Mesenteric fat pad (tissue), 1 donor: ENCODE measurements at places on chromosomes 6 and 20. TPM values are rescaled to one million over a fixed set of nuclear protein-coding genes. Genes with fewer than 3 reads are reported as not detected.

DNA sequence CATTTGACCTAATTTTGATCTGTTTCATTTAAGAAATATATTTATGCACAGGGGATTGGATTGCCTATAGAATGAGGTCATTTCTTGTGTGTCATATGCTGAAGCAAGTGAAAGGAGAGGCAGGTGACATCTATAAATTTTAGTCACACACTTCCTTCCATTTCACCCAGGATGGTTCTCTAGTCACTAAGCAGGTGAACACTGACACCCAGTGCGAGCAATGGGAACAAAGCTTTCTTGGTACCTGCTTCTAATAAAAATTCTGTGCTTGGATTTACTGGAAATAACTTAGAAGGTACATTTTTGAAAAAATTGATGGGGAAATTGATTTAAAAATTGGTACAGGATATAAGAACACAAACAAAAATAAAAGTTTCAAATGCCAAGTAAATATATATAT lies 66.9 kb upstream of the MC3R start:
- no peak for DNase-seq

- no peak for DNase-seq
Measured at GRCh38 chr6:70338775-70339174, 35.9 kb upstream of the COL9A1 start.

- DNase-seq = no peak
Measured at GRCh38 chr6:153781306-153781705, 257.7 kb upstream of the OPRM1 start.

DNA sequence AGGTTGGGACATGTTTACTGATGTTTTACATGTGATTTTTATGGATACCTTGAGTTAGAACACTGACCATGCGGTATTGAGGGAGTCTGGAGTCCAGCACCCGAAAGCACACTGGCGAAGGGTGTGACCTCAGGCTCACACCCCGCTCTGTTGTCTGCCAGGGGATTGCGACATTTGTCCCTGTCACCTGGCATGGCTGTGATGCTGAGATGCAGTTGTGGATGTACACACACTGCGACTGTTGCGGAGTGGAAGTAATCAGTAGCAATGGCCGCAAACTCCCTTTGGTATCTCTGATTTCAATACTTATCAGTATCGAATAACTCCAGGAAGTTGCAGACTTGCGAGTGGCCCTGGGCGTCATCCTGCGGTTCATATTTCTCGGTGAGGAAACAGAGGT lies 43.2 kb downstream of the CDH4 start:
- no peak for DNase-seq

MYLIP gene
- total RNA-seq = 19.7 TPM

GRCh38 chr6:154232013-154232910 lies 124.3 kb downstream of the IPCEF1 start:
- DNase-seq = no peak

TCF21 gene
- 5.2 TPM for total RNA-seq

STMND1 gene
- not detected for total RNA-seq

- no peak for DNase-seq
Measured at GRCh38 chr20:60365064-60365666, 406.9 kb downstream of the CDH26 start.

DNA sequence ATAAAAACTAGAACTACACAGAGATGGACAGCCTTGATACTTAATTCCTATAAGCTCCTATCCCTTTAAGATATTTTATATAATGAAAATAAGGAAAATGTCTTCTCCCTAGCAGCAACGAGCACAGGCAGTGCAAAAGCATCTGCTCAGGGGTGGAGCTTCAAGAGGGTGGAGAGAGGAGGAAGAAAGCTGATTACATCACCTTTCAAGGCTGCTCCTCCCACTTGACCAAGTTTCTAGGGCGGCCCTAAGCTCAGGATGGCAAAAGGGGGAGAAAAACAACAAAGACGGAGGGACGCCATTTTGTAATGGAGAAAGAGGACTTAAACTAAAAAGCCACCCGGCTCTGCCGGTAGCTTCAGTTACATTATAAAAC lies 2.2 kb downstream of the PPP1R10 start:
- no peak for DNase-seq

- DNase-seq = no peak
Measured at GRCh38 chr6:81451787-81452186, 300.7 kb downstream of the TENT5A start.

DNA sequence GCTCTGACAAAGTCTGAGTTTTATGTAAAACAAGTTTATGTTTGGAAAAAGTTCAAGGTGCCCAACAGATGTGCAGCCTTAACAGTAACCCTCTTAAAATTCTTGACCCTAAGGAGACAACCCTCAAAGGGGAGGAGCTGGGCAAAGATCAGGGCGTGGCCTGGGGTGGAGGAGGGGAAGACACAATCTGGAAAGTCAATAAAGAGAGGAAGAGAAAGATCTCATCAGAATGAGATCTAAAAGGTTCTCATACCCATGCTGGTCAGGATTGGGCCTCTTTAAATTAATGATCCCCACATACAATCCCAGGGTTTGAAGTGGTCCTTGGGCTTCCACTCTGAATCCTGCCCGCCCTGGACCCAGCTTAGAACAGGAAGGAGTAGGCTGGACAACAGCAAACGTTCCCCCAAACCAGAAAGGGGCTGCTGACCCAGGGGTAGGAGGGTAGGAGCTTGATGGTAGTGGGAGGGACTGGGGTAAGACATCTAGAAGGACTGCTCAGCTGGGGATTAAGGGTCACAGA lies 33.0 kb downstream of the FOXP4 start:
- no peak for DNase-seq

- no peak for DNase-seq
Measured at GRCh38 chr6:119158057-119158848, 79.8 kb upstream of the FAM184A start.

DNA sequence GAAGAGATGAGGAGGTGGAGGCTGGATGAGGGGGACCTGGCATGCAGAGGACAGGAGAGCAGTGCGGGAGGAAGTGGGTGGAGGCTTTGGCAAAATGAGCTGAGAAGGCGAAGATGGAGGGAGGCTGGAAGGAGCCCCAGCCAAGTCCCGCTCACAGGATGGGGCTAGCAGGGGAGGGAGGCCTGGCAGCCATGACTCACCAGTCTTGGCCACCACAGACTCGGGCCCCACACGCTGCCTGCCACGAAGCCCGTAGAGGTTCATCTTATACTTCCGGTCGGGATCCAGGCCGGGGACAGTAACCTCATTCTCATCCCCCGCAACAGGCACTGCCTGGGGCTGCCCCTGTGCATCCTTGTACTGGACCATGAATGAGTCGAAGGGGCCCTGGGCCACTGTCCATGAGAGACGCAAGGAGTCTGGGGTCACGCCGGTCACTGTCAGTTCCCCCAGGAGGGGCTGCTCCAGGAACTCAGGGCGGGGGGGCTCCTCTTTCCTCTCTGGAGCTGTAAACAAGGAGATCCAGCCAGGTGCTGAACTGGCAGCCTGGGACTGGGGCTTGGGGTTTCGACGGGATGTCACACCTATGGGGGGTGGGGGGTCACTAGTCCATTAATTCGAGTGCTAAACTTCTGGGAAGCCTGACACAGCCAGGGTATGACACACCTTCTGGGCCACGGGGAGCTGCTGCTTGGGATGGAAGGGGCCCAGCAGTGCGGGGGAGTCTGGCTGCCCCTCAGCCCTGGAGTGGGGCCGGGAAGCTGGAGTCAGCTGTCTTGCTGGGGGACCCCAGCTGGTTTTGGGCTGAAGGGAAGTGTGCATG lies 27.8 kb downstream of the TNXB start:
- DNase-seq = no peak

DNA sequence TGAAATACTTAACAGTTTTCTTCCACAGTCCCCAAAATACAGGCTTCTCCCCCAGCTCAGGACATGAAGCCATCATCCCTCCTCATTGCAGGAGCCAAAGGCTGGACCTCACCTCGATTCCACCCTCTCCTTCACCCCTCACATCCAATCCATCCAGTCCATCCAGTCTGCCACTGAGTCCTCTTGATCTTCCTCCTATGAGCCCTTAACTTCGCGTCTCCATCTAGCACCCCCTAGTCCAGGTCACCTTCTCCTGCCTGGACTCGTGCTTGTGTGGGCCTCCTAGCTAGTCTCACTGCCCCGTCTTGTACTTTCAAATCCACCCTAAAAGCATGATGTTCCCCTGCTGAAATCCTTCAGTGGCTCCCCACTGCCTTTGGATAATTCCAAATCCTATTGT lies 3.3 kb downstream of the TRIB3 start:
- no peak for DNase-seq

GCLC gene
- 59.6 TPM for total RNA-seq

TRIM10 gene
- not detected for total RNA-seq

STX11 gene
- total RNA-seq = 32.7 TPM

DNA sequence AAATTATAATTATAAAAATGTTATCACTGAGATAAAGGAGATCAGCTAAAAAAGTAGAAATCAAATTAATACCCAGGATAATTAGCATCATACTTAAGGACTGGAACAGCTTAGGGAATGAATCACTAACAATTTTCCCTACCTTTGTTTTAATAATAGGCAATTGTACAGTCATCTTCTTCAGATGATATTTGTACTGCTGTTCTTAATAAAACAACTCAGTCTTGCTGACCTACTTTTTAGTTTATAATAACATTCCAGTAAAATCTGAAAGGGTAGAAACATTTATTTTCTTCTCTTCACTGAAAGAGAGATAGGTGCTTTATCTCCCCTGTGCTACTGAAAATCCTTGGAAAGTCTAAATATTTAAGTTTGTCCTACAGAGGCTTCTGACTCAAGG lies 271.2 kb upstream of the THEMIS start:
- DNase-seq = no peak

BPIFB1 gene
- not detected for total RNA-seq

HLA-F gene
- 66.5 TPM for total RNA-seq

- no peak for DNase-seq
Measured at GRCh38 chr6:133512410-133513016, 271.4 kb downstream of the EYA4 start.

GRCh38 chr20:35226884-35227681 lies 593 bp downstream of the MMP24 start:
- no peak for DNase-seq

DNA sequence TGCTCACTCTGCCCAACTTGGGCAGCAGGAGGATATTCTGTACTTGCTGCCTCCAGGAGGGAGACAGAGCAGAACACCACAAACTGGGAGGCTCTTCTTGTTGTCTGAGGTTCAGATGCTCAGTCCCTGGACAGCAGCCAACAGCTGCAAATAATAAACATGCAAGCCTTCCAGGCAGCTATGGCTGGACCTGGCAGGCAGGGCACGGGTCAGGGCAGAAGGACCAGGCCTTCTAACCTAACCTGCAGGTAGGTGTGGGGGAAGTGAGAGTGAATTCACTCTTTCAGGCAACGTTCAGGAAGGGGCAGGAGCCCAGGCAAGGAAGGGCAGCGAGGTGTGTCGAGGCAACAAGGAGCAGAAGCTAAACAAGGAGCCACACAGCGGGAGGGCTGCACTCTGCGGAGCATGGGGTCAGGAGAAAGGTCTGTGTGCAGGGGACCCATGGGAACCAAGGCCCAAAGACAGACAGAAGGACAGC lies 31.5 kb downstream of the NINL start:
- DNase-seq = no peak

CALHM5 gene
- 2.8 TPM for total RNA-seq

- DNase-seq = no peak
Measured at GRCh38 chr6:72425003-72425681, 196.7 kb upstream of the KCNQ5 start.

DNA sequence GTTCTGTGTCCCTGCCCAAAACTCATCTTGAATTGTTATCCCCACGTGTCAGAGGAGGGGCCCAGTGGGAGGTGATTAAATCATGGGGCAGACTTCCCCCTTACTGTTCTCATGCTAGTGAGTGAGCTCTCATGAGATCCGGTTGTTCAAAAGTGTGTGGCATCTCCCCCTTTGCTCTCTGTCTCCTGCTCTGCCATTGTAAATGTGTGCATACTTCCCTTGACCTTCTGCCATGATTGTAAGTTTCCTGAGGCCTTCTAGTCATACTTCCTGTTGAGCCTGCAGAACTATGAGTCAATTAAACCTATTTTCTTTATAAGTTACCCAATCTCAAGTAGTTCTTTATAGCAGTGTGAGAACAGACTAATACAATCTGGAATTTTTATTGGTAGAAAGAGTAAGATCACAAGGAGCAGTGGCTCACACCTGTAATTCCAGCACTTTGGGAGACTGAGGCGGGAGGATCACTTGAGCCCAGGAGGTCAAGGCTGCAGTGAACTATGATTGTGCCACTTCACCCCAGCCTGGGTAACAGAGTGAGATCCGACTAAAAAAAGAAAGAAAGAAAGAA lies 47.1 kb upstream of the SLC22A16 start:
- no peak for DNase-seq

GRCh38 chr20:64244281-64244805 lies 11.2 kb upstream of the PCMTD2 start:
- peak; percentile 57 for DNase-seq

- DNase-seq = no peak
Measured at GRCh38 chr6:41717392-41717736, 18.0 kb downstream of the TFEB start.

LTB gene
- 1.4 TPM for total RNA-seq

TMEM170B gene
- 13.5 TPM for total RNA-seq

GRCh38 chr20:46000262-46000996 lies 8.3 kb upstream of the MMP9 start:
- no peak for DNase-seq
